ENCODE measurements at places on chromosomes 16 and 17. TPM values are rescaled to one million over a fixed set of nuclear protein-coding genes. Genes with fewer than 3 reads are reported as not detected.

DUSP3 gene
- total RNA-seq: 44.1 TPM

KRTAP9-4 gene
- not detected for total RNA-seq

CFAP52 gene
- 0.29 TPM for total RNA-seq

DNAAF8 gene
- 0.16 TPM for total RNA-seq

ABCA3 gene
- total RNA-seq: 10.3 TPM

EVI2B gene
- 2.0 TPM for total RNA-seq

- no peak for DNase-seq
These were observed 56.0 kb upstream of the FA2H start for GRCh38 chr16:74830648-74831047.

- DNase-seq: no peak
These were observed 6.9 kb downstream of the FBXO31 start for GRCh38 chr16:87376660-87377059.

- DNase-seq: no peak
These were observed 144.4 kb downstream of the HAPSTR1 start for GRCh38 chr16:9235867-9236266.

DNA sequence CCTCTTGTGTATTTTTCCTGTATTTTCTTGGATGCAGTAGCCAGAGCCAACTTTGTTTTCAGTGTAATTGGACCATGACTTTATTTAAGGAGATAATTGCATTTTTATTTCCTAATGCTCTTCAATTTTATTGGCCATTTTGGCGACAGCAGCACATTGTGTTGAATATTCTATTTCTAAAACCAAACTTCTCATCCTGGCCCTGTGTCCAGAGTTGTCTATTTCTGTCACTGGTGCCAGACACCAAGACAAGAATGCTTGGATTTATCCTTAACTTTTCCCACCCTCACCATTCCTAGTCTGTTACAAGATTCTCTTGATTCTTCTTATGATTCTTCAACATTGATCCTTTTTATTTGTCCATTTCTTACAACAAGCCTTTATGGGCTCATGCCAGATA, 37.1 kb downstream of the ARHGAP44 start:
- DNase-seq: no peak

GRCh38 chr17:48517478-48517877, 13.3 kb downstream of the HOXB1 start:
- DNase-seq: no peak

- DNase-seq: peak; percentile 82
These were observed at the start of gene ABAT for GRCh38 chr16:8674413-8675022. TSS of gene ABAT (plus strand) at chr16:8674617. CDS start at chr16:8735740, 61,123 bp downstream.

DNA sequence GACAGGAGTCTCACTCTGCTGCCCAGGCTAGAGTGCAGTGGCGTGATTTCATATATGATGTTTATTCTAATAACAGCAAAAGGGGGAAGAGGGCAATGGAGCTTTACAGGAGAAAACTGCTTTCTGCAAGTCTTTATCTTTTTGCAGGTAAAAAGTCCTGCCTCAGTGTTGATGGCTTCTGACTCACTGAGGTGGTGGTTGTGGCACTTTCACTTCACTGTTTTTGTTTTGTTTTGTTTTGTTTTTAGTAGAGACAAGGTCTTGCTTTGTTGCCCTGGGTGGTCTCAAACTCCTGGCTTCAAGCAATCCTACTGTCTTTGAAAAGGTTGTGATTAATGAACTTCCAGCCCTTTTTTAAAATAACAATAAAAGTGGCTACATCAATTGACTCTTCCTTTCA, 68.0 kb upstream of the TBC1D3K start:
- DNase-seq: no peak

DNA sequence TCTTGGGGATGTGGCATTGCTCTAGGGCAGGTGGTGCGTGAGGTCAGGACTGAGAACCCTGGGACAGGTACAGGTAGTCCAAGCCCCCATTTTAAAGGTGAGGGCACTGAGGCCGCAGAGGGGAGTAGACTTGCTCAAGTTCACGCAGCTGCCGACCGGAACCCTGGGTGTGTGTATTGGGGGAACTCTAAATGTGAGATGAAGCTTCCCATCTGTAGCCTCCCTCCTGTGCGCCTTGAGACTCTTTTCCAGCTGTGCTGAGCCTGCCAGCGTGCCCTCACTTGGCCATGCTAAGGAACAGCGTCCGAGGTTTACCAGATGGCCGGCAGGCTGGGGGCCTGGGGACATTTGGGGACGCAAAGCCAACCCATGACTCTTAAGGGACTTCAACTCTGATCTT, 79.0 kb upstream of the CDC42EP4 start:
- DNase-seq: no peak

GRCh38 chr17:61185385-61185784, 214.3 kb upstream of the TBX2 start:
- no peak for DNase-seq

DNA sequence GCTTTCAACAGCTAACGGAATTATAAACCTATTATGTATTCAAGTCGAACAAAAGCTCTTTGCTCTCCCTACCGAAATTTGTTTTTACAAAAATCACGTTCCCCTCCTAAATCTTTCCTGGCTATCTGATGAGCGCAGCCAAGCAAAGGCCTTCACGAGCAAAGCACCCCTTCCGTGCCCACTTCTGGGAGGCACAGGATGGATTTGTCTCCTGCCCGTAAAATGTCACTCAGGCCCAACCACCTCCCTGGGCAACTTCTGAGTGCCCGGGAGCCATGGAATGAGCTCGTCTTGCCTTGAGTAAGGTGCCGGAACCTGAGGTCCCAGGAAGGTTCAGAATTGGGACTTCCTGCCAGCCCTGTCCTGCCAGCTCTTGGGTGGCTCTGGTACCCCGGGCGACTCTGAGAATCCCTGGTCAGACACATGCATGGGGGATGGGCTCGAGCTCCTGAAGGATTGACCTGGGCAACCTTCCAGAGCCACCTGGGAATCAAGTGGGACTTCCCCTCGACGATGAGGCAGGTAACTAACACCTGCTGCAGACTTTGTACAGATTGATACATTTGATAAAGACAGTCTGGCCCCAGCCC, 19.8 kb downstream of the SLC7A5 start:
- DNase-seq: no peak

Data from lower leg skin (tissue), 4 donors.